ENCODE measurements at places on chromosomes 12 and 14.

DNA sequence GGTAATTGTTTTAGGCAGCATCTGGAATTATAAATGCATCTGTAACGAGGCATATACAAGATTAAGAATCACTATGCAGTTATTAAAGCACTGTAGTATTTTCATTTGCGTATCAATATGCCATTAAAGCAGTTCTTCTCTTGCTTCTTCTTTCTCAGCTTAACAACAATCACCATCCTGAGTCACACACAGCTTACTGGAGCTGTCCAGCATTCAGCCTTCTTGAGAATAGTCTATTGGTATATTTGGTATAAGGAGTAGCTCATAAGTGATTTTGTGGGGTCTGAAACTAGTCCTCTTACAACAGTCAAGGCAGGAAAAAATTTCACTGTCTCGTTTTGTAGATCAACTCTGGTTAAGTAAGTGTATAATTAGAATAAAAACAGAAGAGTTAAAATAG is 523.0 kb upstream of the FOXG1 start:
- DNase-seq, result no peak

DNA sequence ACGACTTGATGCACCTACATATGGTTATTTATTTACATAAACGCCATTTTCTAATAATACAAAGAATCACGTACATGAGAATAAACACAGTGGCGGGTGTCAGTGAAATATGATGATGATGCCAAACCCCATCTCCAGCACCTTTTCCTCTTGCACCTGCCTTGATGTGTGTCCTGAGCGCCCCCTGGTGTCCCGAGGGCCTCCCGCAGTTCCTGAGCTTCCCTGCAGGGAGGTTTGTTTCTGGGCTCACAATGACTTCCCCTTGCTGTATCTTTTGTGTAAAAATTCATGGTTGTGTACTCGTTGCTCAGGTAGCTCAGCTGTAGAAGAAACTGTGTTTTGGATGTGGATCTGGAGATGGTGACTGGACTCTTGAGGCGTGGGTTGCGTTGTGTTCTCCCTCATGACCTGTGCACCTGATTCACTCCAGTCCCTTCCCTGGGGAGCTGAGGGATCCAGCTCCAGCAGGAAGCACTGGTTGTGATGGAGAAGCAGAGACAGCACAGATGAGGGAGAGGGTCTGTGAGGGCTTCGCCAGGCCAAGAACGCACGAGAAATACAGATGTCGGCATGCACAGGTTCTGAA is 1037.8 kb downstream of the TMEM121 start:
- no peak for DNase-seq

- no peak for DNase-seq
Observed at GRCh38 chr12:113537046-113537750, 65.5 kb upstream of the LHX5 start.

GRCh38 chr14:51520087-51520486 is 131.6 kb upstream of the FRMD6 start:
- no peak for DNase-seq

DNA sequence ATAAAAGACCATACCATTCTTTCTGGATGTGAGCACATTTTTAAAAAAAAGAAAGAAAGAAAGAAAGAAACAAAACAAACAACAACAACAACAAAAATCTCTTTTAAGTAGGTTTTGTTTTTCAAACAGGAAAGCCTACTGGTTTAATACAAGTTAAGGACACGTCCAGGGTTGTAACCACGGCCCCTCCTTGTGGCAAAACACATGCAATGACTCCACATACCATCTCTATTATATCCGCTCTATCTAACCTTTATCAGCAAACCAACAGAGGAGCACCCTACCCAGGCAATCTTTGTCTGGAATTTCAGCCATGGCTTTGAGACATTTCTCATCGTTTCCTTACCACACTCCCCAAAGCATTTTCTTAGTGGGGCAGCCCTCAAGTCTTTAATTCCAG is 360.5 kb upstream of the TMPO start:
- DNase-seq, result no peak

DNA sequence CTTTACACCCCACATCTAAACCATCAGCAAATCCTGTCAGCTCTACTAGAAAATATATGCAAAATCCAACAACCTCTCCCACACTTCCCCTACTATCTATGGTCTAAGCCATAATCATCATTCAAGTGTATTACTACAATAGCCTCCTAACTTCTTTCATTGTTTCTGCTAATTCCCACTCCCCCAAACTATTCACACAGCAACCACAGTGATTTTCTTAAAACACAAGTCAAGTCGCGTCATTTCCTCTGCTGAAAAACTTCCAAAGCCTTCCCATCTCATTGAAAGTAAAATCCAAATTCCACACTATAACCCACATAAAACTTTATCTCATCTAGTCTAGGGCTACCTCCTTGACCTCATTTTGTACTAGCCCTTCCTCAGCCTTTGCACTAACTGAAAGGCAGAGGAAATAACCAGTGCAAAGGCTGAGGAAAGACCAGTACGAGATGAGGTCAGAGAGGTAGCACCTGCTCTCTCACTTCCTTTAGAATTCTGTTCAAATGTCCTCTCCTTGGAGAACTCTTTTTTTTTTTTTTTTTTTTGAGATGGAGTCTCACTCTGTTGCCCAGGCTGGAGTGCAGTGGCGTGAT is 65.5 kb upstream of the MDM1 start:
- no peak for DNase-seq

- DNase-seq, result no peak
Observed at GRCh38 chr12:104175726-104176247, 37.8 kb upstream of the NFYB start.

DNA sequence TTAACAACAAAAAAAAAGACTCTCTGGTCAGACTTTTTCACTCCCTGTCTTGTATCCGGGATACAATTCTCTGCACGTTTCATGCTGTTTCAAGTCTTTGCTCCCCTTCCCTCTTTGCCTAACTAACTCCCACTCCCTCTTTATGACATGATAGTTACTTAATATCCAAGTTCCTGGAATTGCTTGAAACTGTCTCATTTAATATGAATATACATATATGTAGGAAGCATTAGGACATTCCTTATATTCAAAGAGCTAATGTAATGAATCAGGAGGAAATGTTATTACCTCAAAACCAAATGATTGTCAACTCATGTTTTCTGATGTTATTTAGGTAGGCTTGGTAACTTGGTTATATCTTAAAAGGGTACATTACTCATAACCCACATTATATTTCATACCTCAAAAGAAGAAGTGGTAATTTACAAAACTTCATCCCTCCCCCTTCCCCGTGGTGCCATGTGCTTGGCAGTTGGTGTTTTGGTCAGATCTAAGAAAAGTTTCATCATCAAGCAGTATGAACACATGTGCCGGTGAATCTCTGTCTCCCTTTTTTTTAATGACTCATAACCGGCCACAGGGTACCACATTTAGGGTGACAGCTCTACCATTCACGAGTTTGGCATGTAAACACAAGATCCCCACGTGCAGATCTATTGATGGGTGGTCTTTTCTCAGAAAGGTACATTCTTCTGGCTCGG is 56.5 kb downstream of the HCAR2 start:
- DNase-seq, result peak; percentile 60

- DNase-seq, result no peak
Observed at GRCh38 chr12:52208424-52209165, 16.8 kb upstream of the KRT80 start.
